ENCODE measurements at places on chromosomes 5 and 9.

- no peak for DNase-seq
Measured at GRCh38 chr5:80739057-80739456, 84.3 kb upstream of the DHFR start.

GRCh38 chr9:35569206-35569605, 35.9 kb upstream of the TESK1 start:
- no peak for DNase-seq

- no peak for DNase-seq
Measured at GRCh38 chr5:128836571-128836970, 128.7 kb upstream of the SLC27A6 start.

DNA sequence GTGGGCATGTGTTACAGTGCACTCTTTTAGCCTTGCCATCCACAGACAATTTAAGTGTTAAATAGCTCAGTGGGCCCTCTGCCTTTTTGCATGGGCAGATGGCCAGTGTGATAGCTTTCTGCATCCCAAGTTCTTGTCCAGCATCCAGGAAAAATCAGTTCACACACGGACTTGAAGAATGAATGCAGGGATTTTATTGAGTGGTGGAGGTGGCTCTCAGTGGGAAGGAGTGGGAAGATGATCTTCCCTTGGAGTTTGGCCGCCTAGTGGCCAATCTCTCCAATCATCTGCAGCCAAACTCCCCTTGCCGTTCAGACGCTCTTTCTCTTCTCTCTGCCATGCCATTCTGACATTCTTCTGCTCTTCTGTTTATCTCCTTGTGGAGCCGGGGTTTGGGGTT, 322.4 kb upstream of the GRAMD2B start:
- peak; percentile 19 for DNase-seq

DNA sequence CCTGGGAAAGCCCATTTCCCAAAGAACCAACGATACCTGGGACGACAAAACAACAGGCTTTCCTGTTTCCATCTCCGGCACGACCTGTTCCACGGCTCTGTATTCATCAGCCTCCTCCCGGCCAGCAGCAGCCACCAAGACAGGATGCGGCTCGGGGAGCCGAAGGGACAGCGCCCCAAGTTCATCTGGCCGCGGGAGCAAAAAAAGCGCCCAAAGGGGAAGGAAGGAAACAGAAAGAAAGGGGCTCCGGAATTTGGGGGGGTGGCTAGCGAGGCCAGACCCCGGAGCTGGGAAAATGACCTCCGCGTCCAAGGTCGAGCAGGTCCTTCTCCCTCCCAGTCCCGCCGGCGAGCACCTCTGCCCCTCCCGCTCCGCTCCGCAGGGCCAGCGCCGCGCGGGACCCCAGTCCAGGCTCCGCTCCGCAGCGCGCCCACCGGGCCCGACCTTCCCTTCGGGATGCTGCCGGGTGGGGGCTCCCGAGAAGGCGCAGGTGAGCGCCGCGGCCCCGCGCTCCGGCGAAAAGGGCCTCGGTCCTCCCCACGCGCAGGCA, 608 bp downstream of the ELOVL7 start:
- peak; percentile 74 for DNase-seq
